ENCODE measurements at places on chromosomes 6 and 20.
A peak's percentile ranks its signal among the peaks of the same experiment; 100 is the strongest.

- DNase-seq: no peak
Observed at GRCh38 chr6:90274451-90275030, 22.1 kb downstream of the BACH2 start.

DNA sequence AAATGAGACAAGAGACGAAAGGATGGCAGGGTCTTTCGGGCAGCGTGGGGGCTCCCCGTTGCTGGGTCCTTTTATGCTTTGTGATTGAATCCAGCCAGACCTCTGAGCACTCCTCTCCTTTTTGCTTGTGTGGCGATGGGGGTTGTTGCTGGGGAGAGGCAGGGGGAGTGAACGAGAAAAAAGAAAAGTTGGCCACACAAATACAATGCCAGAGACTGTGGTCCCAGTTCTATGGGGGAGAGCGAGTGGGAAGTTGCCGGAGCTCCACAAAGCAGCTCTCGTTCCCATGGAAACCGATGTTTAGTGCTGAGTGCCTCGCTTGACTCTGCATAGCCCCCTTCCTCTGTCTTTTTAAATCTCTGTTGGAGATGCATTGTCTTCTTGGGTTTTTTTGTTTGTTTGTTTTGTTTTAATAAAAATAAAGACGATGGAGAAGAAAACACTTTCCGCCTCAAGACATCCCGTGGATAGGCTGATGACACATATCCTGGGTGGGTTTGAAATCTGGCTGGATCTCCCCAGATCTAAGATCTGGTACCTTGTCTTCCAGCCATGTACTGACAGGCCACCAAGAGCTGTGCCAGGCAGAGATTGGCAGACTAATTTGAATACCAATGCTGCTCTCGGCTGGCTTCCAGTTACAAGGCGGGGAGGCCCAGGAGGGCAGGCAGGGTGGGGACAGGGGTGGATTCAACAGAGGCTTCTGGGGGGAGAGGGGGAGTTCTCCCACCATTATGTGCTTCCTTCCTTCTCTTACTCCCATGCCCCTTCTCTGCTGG is 529.3 kb downstream of the QKI start:
- DNase-seq: peak; percentile 70

DNA sequence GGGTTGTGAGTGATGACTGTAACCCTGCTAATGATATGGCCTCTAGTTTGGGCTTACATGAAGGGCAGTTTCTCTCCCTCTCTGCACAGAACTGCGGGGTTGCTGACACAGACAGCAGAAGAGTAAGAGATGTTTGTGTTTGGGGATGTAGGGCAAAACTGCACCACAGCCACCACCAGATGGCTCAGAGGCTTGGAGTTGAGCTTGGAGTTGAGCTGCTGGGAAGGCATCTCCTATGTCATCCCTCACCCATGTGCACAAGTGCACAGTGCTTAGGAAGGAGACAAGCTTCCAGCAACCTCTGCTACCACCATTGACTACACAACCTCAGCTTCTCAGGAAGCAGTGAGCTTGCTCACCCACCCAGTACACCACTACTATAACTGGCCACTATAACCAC is 303.9 kb upstream of the DEFB112 start:
- DNase-seq: peak; percentile 9

DNA sequence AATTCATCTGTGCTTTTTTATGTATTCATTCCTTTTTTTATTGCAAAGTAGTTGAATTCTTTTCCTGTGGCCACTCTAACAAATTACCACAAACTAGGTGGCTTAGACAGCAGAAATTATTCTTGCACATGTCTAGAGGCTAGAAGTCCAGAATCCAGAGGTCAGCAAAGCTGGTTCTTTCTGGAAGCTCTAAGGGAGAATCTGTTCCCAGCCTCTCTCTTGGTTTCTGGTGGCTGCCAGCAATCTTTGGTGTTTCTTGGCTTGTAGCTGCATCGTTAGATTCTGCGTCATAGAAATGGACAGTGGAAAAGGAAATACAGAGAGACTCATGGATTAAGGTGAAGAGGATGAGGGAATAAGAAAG is 39.3 kb downstream of the GSTA2 start:
- DNase-seq: no peak

DNA sequence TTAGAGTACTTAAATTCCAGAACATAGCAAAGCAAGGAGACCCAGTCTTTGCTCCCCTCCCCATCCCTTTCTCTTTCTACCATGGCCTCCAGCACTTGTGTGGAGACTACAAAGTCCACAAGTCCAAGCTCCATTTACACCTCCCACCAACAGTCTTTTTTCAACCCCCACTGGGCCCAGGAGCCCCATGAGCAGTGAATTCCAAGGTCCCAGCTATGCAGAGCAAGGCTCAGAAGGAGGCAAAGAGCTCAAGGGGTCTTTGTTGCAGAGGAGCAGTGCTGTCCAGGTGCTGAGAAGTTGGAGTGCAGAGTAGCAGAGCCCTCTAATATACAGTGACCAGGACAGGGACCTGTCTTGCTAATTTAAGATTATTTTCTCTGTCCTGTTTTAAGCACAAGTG is 9.0 kb downstream of the PAK5 start:
- peak; percentile 20 for DNase-seq

DNA sequence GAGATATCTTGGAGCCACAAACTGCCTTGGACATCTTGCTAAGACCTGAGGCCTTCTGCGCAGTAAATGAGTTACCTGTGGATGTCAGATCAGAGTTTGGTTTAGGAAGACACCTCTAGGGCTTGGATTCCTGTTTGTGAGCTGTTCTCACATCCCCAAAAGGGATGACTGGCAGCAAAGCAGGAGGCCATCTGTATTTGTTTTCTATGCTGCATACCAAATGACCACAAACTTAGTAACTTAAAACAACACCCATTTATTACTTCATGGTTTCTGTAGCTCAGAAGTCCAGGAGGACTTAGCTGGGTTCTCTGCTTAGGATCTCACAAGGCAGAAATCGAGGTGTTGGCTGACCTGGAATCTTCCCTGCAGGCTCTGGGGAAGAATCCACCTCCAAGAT is 116.7 kb downstream of the UNC5CL start:
- DNase-seq: no peak

DNA sequence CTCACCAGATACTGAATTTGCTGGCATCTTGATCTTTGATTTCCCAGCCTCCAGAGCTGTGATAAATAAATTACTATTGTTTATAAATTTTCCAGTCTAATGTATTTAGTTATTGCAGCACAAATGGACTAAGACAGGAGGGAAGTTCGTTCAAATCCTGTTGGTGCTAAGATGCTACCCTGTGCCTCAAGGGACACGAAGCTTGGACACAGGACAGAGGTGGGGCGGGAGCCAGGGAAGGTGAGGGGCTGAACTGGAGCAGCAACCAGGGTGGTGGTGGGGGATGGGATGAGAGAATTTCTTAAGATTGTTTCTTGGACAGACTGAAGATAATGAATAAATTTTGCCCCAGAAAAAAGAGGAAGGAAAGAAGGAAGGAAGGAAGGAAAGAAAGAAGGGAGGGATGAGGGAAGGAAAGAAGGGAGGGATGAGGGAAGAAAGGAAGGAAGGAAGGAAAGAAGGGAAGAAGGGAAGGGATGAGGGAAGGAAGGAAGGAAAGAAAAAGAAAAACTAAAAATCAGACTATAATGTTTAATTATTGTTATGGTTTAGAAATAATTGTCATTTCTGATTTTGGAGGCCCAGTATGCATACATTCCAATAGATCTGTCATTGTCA is 127.2 kb downstream of the CDC5L start:
- DNase-seq: no peak

DNA sequence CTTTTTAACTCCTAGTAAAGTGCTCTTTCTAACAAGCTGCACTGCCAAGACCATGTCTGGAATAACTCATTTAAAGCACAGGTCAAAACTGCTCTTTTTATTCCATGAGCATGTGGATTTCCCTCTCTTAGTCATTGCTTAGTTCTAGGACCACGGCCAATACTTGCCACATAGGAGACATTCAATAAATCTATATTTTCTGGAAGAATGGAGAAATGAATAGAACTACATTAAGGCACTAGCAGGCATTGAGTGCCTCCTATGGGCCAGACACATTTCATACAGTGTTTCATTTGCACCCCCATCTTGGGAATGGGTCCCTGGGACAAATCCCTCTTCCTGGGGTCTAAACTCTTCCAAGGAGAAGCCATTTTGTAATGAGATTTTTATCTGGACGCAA is 552.8 kb upstream of the CITED2 start:
- DNase-seq: no peak

DNA sequence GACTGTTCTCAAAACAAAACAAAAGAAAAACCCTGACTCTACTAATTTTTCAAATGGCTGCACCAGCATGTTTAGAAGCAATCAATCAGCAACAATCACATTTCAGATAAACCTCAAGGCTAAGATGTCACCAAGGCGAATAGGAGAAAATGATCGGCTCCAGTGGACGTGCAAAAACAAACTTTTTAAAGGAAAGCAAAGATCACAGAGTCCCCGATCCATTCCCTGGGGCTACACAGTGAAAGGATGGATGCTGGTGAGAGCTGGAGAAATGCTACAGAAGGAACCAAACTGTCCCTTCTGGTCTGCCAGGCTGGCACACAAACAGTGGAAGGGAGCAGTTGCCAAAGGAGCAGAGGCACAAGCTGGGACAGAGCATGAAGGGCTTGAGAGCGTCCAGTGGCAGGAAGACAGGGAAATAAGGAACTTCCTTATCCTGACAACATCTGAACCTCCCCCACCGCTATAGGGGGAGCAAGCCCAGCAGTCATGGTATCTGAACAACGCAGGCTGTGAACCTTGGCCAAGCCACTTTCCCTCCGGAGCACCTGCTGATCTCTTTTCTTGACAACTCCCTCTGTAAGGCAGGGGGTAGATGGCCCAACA is 73.7 kb upstream of the HIVEP1 start:
- DNase-seq: peak; percentile 25

DNA sequence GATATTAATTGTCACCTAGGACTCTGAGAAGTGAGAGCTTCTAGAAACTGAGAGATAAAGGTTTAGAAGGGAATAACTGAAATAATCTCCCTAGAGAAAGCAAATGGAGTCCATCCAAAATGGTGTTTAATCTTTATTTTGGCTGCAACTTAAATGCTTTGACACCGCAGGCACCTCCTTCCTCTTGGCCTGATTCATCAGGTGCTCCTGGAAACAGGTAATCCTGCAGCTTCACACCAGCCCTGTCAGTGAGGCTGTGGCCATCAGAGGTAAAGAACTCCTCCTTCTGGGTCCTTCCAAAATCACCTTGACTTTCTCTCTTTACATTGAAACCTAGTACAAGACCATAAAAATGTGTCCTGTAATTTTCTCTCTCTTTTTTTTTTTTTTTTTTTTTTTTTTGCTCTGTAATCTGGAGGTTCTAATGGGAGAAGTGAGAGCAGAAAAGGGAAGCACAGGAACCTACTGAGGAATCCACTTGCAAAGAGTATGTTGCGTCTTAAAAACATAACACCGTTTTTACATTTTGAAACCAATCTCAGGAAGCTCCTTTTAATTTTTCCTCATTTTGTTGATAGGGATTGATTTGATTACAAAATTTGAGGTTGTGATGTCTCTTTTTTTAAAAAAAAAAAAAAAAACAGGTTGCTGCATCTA is 124.2 kb downstream of the LRRC1 start:
- no peak for DNase-seq

DNA sequence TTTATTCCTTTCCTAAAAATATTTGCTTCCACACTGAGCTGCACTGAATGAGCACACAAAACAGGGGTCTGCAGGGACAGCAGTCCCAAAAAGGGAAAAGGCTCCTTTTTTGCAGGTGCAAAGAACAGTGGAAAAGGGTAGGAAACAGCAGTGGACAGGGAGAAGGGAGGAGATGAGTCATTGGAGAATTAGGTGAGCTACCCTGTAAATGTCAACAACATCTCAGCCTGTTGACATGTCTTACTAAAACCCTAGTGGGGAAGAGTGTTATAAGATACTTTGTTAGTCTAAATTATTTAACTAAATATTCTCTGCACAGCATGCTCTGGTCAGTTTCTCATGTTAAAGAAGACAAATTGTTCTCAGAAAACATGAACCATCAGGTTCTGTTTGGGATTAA is 151.5 kb upstream of the FBXL4 start:
- DNase-seq: no peak

DNA sequence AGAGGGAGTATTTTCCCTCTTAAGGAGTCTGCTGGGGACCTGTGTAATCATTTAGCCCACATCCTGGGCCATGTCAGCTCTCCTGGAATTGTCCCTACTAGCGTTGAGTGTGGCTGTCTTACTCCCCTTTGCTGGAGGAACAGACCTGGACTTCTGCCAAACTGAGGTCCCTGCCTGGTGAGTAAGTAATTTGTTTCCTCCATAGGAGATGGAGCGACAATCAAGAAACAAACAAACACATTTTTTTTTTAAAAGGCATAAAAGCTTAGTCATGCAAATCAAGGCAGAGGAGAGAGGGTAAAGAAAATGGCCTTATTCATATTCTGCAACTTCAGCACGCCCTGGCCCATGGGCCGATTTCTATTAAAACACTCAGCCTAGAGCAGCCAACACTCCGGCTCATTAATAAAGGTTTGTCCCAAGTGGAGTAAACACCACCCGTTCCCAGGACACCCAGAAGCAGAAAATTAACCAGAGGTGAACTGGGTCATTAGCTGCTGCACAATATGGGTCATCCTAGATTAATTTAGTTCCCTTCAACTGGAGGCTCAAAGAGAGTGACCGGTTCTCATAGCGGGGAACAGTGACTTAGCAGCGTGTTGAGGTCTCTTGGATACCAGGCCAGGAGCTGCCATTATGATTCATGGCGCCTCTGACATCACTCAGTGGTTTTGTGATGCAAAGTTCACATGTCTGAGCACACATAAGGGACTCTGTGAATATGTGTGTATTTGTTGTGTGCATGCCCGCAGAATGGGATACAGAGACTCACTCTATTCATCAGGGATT is 165.0 kb upstream of the SULF2 start:
- no peak for DNase-seq

DNA sequence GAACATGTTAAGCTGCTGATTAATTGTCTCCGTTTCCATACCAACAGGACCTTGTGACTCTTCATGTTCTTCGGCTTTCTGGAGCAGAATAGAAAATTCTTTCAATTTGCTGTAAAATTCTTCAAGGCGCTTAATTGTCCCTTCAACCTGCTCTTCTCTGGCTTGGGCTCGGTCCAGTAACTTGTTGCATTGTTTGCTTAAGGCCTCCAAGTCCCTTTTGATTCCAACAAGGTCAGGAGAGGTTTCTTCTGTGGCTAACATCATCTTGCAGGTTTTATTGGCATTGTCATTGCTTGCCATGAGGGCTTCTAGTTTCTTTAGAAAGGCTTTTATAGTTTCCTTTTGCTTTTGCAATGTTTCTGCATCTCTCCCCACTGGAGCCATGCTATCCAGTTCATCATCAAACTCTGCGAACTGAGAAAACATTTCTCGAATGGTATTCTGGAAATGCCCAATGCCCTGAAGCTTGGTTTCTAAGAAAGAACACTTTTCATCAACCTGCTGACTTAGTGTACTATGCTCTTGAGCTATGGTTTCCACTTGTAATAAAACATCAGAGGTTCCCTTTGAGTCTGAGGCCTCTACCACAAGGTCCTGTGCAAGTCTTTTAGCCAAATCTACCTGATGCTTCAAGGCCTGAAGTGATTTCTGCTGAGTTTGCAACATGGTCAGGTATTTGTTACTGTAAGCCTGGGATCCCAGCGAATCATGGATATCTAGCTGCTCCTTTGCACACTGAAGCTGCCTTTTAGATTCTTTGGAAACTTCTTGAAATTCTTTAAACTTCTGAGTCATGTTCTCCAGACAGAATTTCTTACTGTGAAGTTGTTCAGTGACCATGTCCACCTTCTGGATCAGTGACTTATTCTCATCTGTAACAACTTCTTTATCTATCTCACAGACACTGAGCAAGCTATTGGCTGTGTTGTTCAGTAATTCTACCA is 90.2 kb downstream of the DST start:
- DNase-seq: no peak

GRCh38 chr6:143621159-143621873 is 56.4 kb upstream of the PHACTR2 start:
- no peak for DNase-seq

GRCh38 chr6:15945593-15946159 is 183.2 kb upstream of the MYLIP start:
- no peak for DNase-seq
